Neural crest cell (in vitro differentiated cells): ENCODE measurements at places on chromosomes 13 and 19.

- H3K27me3 ChIP-seq: peaks cover 3% of the 10 kb centered on the region
- no peak for DNase-seq
- no peak overlapping the region for H3K4me3 ChIP-seq
- no peaks in the 10 kb centered on the region for H3K36me3 ChIP-seq
These were observed 6.5 kb upstream of the SUPT20H start for GRCh38 chr13:37065890-37066526.

GRCh38 chr19:50705422-50706019 lies 14.1 kb downstream of the SHANK1 start:
- peaks cover 8% of the 10 kb centered on the region for H3K4me1 ChIP-seq
- peak; percentile 39 for DNase-seq
- no peak overlapping the region for H3K27ac ChIP-seq

DNA sequence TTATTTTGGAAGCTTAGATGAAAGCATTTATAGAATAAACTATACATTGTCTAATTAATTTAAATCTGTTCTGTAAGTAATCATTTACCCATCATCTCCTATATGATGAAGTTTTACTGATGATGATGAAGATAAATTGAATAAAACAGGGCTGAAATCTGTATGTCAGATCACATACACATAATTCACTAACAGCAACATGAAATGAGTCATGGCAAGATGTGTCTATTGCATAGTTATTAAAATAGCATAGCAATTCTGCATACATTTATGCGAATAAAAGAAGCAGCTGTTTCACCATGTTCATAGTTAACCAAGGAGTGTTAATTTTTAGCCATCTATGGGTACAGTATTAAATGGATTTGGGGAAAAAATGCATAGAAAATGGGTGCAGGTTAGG lies 424.9 kb downstream of the LIG4 start:
- no peak overlapping the region for H3K4me3 ChIP-seq
- H3K27me3 ChIP-seq: no peaks in the 10 kb centered on the region
- H3K36me3 ChIP-seq: no peaks in the 10 kb centered on the region
- H3K4me1 ChIP-seq: no peaks in the 10 kb centered on the region
- H3K27ac ChIP-seq: no peak overlapping the region
- DNase-seq: no peak

- no peak overlapping the region for H3K27ac ChIP-seq
- H3K4me3 ChIP-seq: no peak overlapping the region
- peaks cover 6% of the 10 kb centered on the region for H3K4me1 ChIP-seq
- peaks cover 2% of the 10 kb centered on the region for H3K36me3 ChIP-seq
- no peak for DNase-seq
- no peaks in the 10 kb centered on the region for H3K27me3 ChIP-seq
These were observed 63.4 kb downstream of the TEX29 start for GRCh38 chr13:111383591-111384440.

- no peak overlapping the region for H3K27ac ChIP-seq
- DNase-seq: no peak
- peaks cover 8% of the 10 kb centered on the region for H3K36me3 ChIP-seq
- H3K4me3 ChIP-seq: peak overlapping the region; percentile 98
These were observed 2.2 kb upstream of the PLEKHG2 start for GRCh38 chr19:39410017-39410830.

DNA sequence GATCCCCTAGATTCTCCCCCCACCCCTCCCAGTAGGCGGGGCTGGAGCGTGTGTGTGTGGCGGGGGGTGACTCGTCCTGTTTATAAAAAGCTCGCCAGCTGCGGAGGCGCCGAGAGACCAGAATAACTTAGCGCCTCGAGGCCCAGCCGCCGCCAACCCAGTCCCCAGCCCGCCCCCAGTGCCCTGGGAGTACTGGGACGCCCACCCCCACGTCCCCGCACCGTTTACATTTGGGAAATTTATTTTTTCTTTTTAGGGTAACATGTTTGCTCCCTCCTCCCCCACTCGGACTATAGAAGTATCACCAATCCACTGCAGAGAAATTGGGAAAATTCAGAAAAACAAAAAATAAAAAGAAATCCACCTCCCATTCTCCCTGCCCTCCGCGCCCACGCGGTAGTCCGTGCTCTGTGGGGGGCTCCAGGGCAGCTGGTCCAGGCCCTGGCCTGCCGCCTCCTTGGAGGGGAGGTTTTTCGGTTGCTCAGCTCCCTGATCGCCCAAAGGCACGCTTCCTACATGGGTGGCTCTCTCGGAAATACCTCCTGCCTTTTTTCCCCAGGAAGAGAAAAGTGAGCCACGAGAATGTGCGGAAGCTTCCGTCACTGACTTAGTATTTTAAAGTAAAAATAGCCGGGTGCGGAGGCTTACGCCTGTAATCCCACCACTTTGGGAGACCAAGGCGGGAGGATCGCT lies 1.5 kb upstream of the RAB3A start:
- H3K27me3 ChIP-seq: peaks cover 13% of the 10 kb centered on the region
- H3K4me3 ChIP-seq: peak overlapping the region; percentile 95
- peaks cover 37% of the 10 kb centered on the region for H3K4me1 ChIP-seq
- no peaks in the 10 kb centered on the region for H3K36me3 ChIP-seq
- DNase-seq: peak; percentile 48

DNA sequence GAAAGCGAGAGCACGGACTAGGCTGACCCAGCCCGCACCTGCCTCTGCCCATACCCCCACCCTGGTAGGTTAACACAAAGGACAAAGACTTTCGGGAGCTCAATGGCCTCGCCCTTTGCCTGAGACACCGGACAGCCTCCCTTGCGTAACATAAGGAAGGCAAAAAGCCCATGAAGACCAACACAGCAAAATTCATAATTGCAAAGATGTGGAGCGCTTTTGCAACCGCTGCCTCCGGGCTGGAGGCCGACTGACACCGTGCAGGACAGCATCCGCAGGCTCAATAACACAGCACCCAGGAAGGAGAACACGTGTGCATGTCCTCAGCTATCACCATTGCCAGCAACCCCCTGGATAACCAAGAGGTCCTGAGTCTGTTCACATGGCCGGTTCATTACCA lies 15.4 kb downstream of the LILRA1 start:
- no peaks in the 10 kb centered on the region for H3K27me3 ChIP-seq
- H3K27ac ChIP-seq: no peak overlapping the region
- no peaks in the 10 kb centered on the region for H3K4me1 ChIP-seq
- no peak overlapping the region for H3K4me3 ChIP-seq
- H3K36me3 ChIP-seq: peaks cover 7% of the 10 kb centered on the region

GRCh38 chr13:113595131-113595530 lies 10.6 kb downstream of the TFDP1 start:
- peaks cover 7% of the 10 kb centered on the region for H3K4me1 ChIP-seq
- no peak overlapping the region for H3K27ac ChIP-seq
- H3K36me3 ChIP-seq: peaks cover 52% of the 10 kb centered on the region
- no peak overlapping the region for H3K4me3 ChIP-seq
- no peak for DNase-seq

DNA sequence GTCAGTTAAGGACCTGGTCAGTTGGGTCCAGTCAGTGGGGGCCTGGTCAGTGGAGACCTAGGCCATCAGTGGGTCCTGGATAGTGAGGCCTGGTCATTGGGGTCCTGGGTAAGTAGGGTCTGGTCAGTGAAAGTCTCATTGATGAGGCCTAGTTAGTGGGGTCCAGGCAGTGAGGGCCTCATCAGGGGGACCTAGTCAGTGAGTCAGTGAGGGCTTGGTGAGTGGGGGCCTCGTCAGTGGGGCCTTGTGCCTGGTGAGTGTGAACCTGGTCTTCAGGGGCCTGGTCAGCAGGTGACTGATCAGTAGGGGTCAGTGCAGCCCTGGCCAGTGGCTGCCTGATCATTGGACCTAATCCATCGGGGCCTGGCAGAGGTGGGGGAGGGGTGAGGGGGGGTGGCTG lies 42.6 kb upstream of the TPM4 start:
- no peak for DNase-seq
- H3K4me1 ChIP-seq: no peaks in the 10 kb centered on the region
- H3K4me3 ChIP-seq: no peak overlapping the region
- H3K27me3 ChIP-seq: peaks cover 9% of the 10 kb centered on the region

GRCh38 chr19:39759457-39760184 lies 19.0 kb upstream of the LEUTX start:
- H3K27ac ChIP-seq: no peak overlapping the region
- no peak overlapping the region for H3K4me3 ChIP-seq
- H3K36me3 ChIP-seq: no peaks in the 10 kb centered on the region
- peaks cover 49% of the 10 kb centered on the region for H3K27me3 ChIP-seq
- DNase-seq: no peak
- no peaks in the 10 kb centered on the region for H3K4me1 ChIP-seq

DNA sequence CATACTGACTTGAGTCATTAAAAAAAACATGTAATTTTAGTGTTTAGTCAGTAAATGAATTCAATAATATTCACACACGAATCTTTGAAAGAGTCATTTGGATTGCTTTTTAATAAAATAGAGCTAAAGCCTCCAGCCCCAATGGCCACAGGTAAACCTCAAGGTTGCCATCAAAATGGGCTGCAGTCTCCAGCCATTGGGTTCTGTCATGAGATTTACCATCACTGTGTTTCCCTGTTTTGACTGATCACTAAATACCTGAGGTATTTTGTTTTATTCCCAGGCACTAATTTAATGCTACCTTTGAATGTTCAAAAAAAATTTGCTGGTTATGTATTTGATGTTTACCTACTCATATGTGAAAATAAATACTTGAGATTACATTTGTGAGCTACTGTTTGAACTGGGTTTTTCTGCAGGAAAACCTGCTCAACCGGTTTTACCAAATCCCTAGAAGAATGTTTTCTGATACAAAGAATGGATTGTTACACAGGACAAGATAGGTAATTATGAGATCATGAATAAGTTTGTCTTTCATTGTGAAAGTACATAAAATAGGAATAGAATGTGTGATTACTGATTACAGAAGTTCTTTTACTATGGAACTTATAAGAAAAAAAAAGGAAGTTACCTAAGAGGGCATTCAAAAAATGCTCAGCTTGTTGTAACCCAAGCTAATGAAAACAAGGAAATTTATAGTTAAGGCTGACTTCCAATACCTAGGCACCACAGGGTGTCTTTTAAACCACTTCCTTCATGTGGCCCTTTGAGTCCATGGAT lies 391.3 kb downstream of the EFNB2 start:
- no peak overlapping the region for H3K27ac ChIP-seq
- no peaks in the 10 kb centered on the region for H3K36me3 ChIP-seq
- no peak for DNase-seq
- no peak overlapping the region for H3K4me3 ChIP-seq
- H3K27me3 ChIP-seq: no peaks in the 10 kb centered on the region

GRCh38 chr19:34910770-34911169 lies 15.9 kb upstream of the ZNF30 start:
- no peak for DNase-seq
- H3K27ac ChIP-seq: no peak overlapping the region
- no peak overlapping the region for H3K4me3 ChIP-seq
- no peaks in the 10 kb centered on the region for H3K4me1 ChIP-seq
- peaks cover 47% of the 10 kb centered on the region for H3K27me3 ChIP-seq

- H3K4me1 ChIP-seq: no peaks in the 10 kb centered on the region
- H3K36me3 ChIP-seq: no peaks in the 10 kb centered on the region
- H3K27me3 ChIP-seq: no peaks in the 10 kb centered on the region
- no peak overlapping the region for H3K27ac ChIP-seq
These were observed 55.6 kb upstream of the KL start for GRCh38 chr13:32960626-32961025.

- H3K4me3 ChIP-seq: no peak overlapping the region
- no peak overlapping the region for H3K27ac ChIP-seq
- peaks cover 3% of the 10 kb centered on the region for H3K27me3 ChIP-seq
- DNase-seq: no peak
- no peaks in the 10 kb centered on the region for H3K4me1 ChIP-seq
These were observed 415.5 kb downstream of the FGF14 start for GRCh38 chr13:101986316-101986715.

DNA sequence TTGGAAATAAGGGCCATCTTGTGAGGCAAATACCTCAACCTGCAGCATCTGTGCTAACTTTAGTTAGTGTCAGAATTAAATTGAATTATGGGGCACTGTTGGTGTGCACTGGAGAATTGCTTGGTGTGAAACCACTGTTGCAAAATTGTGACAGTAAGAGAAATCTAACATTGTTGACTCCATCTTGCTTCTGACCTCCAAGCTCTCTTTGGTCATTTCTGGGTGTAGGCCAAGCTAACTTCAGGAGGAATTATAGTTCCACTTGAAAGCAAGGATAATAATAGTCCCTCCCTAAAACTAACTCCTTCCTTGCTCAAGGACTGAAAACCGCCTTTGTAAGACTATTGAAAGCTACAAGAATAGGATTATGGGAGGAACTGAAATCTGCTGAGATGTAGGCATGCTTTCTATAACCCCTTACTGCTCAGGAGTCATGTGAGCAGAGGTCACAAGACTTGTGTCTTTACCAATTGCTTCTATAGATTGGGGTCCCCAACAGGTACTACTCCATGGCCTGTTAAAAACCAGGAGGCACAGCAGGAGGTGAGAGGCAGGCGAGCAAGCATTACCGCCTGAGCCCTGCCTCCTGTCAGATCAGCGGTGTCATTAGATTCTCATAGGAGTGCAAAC lies 24.9 kb upstream of the GAS6 start:
- H3K4me1 ChIP-seq: peaks cover 13% of the 10 kb centered on the region
- H3K27me3 ChIP-seq: peaks cover 8% of the 10 kb centered on the region
- no peaks in the 10 kb centered on the region for H3K36me3 ChIP-seq
- H3K27ac ChIP-seq: no peak overlapping the region
- DNase-seq: no peak

DNA sequence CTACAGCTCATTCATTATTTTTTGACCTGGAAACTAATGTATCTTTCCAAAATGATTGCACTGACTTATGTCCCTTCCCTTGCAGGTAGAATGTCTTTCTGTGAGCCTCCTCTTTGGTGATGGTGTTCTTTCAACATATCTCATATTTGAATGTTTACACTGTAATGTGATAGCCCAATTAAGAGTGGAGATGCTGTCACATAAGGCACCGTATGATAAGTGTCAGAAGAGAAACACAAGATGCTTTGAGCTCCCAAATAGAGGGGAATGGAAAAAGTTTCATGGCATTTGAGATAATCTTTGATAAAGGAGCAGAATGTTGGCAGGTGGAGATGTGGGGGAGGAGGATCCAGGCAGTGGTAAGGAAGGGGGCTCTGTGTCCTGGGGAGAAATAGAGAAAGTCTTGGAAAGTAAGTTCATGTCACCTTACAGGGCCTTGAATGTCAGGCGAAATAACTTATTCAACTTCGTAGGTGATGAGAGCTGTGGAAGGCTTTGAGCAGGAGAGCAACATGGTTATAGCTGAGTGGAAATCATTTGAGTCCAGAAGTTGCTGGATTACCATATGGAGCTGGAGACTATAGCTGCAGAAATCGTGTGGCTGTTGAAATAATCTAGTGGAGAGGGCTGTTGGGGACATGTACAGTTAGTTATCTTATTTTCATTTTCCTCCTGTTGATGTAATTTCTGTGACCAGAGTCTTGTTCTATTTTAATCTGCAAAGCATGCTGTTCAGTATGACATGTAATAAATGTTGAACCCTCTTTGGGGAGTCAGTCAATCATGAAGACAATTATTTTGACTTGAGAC lies 10.3 kb upstream of the RNF113B start:
- no peaks in the 10 kb centered on the region for H3K27me3 ChIP-seq
- peak overlapping the region; percentile 37 for H3K27ac ChIP-seq
- no peak overlapping the region for H3K4me3 ChIP-seq

- DNase-seq: no peak
- H3K4me3 ChIP-seq: no peak overlapping the region
These were observed 7.2 kb upstream of the RELB start for GRCh38 chr19:44993926-44994537.

GRCh38 chr13:31870511-31870910 lies 131.2 kb downstream of the RXFP2 start:
- no peak overlapping the region for H3K27ac ChIP-seq
- no peaks in the 10 kb centered on the region for H3K36me3 ChIP-seq
- no peak for DNase-seq
